Muscle of back (tissue), 13 donors: ENCODE measurements at places on chromosomes 16 and 17.

DNA sequence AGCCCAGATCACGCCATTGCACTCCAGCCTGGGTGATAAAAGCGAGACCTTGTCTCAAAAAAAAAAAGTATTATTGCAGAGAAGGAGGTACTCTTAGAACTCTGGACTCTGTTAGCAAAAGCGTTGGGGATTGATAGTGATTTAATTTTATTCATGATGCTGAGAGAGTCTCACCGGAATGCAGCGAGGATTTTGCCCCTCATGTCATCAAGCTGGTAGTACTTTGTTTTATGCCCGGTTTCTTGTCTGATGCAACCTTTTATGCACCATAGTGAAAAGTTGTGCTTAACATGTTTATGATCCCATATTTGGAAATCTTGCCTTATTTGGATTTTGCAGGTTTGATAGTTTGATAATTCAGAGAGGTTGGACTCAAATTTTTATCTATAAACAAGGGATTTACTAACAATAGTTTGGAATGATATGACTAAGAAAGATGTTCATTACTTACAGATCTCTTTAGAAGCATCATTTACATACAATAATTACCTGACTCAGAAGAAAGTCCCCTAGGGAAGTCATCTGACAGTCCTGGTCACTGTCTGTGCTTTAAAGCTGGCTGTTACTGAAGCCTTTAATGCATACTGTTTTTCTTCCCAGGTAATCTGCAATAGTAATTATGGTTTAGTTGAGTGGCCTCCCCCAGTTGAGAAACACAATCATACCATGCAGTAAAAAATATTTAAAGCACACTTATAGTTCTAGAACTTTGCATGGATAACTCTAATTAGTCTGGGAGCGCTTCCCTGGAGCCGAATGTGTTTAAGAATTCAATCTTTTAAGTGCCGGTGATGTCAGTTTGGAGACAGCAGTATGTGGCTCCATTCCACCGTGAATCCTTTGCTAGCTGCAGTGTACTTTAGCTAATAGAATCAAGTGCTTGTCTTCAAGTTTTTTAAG lies 120.9 kb downstream of the PRKCA start:
- DNase-seq = no peak

DNA sequence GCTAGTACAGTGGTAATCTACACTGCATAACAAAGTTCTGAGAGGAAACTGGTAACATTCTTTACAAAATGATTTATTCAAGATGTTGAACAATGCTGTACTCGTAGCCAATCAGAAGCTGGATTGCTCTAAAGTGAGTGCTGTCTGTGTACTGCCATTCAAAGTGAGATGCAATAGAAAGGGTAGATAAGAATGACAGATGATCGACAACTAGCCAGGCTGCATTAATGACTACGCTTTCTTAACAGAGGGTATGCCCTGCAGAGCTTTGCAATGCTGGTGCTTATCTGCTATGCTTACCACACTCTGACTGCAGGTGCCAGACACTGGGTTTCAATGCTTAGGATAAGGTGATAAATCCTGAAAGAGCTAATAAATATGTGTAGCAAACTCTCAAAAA lies 46.1 kb upstream of the SLC25A19 start:
- DNase-seq = no peak

DNA sequence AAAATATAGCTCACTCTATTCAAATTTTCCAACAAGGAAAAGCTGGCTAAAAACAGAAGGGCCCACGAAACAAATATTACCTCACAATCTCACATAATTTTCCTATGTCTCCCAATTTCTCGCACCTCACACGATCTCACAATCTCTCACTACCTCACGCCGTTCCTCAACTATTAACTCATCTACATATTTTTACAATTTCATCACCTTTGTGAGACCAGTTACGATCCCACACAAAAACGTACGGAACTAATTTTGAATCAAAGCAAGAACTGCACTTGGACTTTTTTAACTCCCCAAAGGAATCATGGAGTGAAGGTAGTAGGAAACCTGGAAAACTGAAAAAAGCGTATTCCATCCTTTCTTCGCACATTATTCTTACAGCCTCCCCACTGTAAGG lies 1.1 kb downstream of the CBX1 start:
- no peak for DNase-seq

DNA sequence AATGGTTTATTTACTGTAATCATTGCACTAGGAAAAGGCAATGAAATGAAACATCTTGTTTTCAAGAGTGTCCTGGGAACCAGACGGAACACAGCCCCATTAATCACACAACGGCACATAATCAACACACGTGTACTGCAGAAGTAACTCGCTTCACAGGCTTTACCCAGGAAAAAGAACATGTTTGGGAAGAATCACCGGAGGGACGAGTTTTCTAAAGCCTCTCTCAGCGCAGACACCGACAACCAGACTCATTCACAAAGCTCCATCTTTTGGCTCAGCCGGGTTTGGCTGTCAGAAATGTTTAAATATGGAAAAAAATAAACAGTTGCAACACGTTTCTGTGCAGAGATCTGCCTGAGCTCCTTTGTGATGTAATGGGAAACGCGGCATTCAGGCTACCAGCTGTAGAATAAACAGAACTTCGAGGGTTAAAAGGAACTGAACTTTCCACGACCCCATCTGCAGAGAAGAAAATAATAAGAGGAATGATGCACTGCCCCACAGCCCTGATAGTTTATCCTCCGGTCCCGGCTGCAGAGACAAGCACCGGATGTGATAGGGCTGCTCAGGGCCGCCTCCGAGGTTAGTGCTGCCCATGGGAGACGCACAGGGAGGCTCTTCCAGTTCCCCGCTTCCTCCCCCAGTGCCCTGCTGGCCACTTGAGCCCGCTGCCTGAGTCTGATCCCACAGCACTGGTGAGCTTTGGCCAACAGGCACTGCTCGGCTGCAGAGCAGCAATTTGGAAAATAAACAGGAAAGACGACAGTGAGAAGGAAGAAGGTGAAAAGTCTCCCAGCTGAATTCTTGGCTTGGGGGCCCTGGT lies 119.8 kb downstream of the HIC1 start:
- peak; percentile 92 for DNase-seq

- DNase-seq = no peak
These were observed 21.1 kb downstream of the CSNK2A2 start for GRCh38 chr16:58176608-58177352.

GRCh38 chr17:27504188-27504995 lies 48.1 kb downstream of the KSR1 start:
- no peak for DNase-seq

GRCh38 chr17:17119533-17119932 lies 77.3 kb downstream of the MPRIP start:
- DNase-seq = no peak

DNA sequence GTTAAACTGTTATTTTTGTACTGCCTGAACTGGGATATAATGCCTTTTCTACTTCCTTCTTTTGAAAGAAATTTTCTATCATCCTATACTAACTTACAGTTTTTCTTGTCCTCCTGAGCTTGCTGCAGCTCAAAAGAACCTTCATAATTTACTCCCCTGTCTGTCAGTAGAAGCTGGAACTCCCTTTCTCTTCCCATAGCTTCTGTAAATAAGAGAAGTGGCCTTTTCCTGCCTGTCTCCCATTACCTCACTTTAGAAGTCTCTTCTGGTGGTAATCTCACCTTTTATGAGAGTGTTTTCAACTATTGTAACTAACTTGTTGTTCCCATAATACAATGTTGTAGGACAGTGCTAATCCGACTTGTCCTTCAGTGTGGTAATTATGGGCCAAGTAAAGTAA lies 246.7 kb upstream of the TBX2 start:
- no peak for DNase-seq

DNA sequence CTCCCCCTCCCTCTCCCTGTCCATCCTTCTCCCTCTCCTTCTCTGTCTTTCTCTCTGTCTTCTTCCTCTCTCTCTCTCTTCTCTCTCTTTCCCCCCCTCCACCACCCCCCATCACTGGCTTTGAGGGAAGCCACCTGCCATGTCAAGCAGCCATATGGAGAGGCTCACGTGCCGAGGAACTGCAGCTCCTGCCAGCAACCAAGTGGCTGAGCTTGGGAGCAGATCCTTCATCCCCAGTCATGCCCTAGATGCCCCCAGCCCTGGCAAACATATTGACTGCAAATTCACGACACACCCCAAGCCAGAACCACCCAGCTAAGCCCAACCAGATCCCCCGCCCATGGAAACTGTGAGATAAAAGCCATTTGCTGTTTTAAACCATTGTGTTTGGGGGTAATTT lies 40.9 kb upstream of the RBFOX3 start:
- no peak for DNase-seq

GRCh38 chr16:88382491-88383400 lies at the start of gene ZNF469:
ZNF469 (plus strand) TSS chr16:88382959; CDS start chr16:88427471, 44,512 bp downstream.
- no peak for DNase-seq

DNA sequence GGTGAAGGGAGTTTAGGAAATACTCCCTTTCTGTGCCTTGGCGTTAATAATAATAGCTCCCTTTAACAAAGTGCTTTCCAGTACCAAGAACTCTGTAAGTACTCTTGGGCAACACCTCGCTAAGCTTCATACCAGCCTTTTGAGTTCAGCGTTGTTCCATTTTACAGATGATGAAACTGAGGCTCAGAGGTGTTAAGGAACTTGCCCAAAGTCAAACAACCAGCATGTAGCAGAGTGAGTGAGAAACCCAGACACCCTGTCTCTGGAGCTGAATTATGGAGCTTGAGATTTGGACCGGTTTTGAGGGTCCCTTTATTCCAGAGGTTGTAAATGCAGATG lies 607 bp downstream of the KATNIP start:
- no peak for DNase-seq

DNA sequence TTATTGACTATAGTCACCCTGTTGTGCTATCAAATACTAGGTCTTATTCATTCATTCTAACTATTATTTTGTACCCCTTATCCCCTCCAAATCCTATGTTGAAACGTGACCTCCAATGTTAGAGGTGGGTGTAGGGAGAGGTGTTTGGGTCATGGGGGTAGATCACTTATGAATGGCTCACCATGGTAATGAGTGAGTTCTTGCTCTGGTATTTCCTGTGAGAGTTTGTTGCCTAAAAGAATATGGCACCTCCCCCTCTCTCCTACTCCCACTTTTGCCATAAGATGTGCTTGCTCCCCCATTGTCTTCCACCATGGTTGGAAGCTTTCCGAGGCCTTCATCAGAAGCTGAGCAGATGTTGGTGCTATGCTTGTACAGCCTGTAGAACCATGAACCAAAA lies 59.3 kb upstream of the BRD7 start:
- DNase-seq = no peak

DNA sequence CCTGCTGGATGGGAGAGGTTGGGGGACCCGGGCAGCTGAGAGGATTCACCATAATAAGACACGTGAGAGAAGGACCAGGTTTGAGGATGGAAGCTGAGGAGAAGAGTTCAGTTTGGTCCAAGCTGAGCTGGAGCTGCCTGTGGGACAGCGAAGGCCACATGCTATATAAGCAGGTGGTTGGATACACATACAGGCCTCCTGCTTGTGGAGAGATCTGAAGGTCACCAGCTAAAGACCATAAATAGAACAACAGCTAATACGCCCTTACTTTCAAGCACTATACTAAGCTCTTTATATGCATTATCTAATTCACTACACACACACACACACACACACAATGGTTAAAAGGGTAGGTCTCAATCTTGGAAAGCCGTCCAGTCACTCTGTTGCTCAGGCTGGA lies 32.1 kb downstream of the DUSP14 start:
- no peak for DNase-seq

- DNase-seq = peak; percentile 39
These were observed 13.3 kb upstream of the SDK2 start for GRCh38 chr17:73657473-73658116.

GRCh38 chr16:89829630-89830437 lies 1.6 kb downstream of the SPIRE2 start:
- DNase-seq = no peak

- no peak for DNase-seq
These were observed 141.8 kb downstream of the GRIN2A start for GRCh38 chr16:10040136-10041080.

DNA sequence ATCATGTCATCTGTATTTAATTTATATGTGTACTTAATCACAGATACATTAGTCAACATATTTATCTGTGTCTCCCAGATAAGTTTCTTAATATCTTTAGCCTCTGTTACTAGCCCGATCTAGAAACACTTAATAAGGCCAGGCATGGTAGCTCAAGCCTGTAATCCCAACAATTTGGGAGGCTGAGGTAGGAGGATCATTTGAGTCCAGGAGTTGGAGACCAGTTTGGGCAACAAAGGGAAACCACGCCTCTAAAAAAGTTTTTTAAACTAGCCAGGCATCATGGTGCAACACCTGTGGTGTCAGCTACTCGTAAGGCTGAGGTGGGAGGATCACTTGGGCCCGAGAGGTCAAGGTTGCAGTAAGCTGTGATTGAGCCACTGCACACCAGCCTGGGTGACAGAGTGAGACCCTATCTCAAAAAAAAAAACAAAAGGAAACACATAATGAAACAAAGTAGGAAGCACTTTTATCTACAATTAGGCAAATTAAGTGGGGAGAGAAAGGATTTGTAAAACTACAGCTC lies 9.4 kb downstream of the SKA2 start:
- DNase-seq = no peak

- DNase-seq = no peak
These were observed 13.9 kb downstream of the RECQL5 start for GRCh38 chr17:75652934-75653549.

- DNase-seq = no peak
These were observed 204.1 kb upstream of the CIBAR2 start for GRCh38 chr16:85316321-85316919.

DNA sequence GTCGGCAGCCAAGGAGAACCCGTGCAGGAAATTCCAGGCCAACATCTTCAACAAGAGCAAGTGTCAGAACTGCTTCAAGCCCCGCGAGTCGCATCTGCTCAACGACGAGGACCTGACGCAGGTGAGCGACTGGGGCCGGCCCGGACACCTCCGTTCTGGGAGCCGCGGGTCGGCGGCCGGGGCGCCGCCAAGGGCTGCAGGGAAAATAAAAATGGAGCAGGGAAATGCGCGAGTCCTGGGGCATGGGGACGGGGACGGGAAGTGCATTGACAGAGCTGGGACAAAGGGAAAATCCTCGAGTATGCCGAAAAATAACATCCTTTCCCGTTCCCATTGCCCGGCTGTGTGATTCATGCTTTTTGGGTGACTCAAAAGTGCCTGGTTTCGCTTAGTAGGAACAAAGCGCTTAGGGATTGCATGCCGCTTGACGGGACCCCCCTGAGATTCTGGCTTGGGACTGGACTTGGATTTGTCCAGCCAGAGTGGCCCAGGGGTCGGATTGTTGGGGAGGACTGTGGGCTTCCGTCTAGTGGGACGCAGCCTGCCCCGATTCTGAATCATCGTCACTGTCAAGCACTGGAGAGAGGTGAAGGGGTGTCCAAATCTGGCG lies 699 bp downstream of the MPRIP start:
- no peak for DNase-seq

GRCh38 chr17:79916991-79917901 lies 78.0 kb upstream of the CBX4 start:
- no peak for DNase-seq

DNA sequence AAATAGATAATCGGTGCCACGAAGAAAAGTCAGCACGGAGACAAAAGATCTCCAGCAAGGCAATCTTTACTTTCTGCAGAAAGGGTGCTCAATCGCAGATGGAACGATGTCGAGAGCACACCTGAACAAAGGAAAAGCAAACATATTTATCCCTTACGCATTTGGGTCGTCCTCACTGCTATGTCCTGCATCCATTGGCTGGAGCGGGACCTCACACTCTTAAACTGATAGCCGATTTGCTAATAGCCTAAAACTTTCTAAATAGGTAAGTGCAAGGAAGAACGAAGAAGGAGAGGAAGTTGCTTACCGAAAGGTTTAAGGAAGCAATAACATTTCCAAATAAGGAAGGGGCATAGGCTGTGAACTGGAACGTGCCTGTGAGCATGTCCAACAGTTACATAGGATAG lies 1.2 kb upstream of the AKAP10 start:
- DNase-seq = no peak
